ENCODE measurements at places on chromosomes 16 and 17.

- H3K4me1 ChIP-seq: peaks cover 70% of the 10 kb centered on the region
- H3K27ac ChIP-seq: no peak overlapping the region
- no peaks in the 10 kb centered on the region for H3K27me3 ChIP-seq
- DNase-seq: no peak
- no peak overlapping the region for H3K4me3 ChIP-seq
- peaks cover 13% of the 10 kb centered on the region for H3K36me3 ChIP-seq
These were observed 5.2 kb downstream of the MINK1 start for GRCh38 chr17:4838309-4838785.

GRCh38 chr17:35064516-35065215 lies 1.2 kb upstream of the RFFL start:
- H3K4me3 ChIP-seq: no peak overlapping the region
- peak overlapping the region; percentile 86 for H3K27ac ChIP-seq
- peaks cover 57% of the 10 kb centered on the region for H3K4me1 ChIP-seq
- DNase-seq: no peak

GRCh38 chr16:88569614-88569984 lies 604 bp upstream of the ZC3H18 start:
- no peak for DNase-seq
- H3K4me3 ChIP-seq: peak overlapping the region; percentile 85
- H3K27me3 ChIP-seq: no peaks in the 10 kb centered on the region
- peak overlapping the region; percentile 74 for H3K27ac ChIP-seq

DNA sequence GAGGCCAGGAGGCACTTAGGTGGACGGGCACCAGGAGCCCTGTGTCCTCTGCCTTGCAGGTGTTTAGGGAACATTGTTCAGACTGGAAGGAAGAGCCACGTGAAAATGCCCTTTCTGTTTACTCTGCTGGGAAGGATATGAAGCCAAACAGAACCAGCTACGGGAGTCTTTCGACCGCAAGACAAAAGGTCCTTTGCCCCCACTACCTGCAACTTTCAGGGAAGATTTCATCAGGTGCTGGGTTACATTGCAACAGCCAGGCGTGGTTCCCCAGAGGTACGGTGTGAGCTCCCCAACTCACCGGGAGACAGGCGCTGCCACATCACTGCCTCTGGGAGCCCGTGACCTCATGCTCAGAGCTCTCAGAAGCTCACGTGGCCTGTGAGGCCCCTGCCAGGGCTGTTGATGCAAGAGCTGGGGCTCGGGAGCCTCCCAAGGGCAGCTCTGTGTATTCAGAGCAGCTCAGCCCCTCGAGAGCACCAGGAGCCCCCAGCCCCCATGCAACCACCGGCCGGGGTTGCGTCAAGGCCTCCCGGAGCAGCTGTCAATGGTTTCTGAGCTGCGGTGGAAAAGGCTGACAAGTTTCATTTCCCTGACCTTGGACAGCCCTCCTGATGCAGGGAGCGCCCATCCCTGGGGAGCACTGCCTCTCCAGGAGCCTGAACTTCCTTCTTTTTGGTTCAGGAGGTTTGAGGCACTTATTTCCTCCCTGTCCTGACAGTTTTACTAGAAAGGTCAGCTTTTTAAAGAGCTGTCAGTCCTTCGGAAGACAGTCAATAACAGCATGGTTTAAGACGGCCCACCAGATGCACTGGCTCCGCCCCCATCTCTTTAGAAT lies 42.1 kb downstream of the TBC1D16 start:
- H3K27me3 ChIP-seq: peaks cover 11% of the 10 kb centered on the region
- peaks cover 41% of the 10 kb centered on the region for H3K4me1 ChIP-seq
- no peak for DNase-seq
- peaks cover 8% of the 10 kb centered on the region for H3K36me3 ChIP-seq

DNA sequence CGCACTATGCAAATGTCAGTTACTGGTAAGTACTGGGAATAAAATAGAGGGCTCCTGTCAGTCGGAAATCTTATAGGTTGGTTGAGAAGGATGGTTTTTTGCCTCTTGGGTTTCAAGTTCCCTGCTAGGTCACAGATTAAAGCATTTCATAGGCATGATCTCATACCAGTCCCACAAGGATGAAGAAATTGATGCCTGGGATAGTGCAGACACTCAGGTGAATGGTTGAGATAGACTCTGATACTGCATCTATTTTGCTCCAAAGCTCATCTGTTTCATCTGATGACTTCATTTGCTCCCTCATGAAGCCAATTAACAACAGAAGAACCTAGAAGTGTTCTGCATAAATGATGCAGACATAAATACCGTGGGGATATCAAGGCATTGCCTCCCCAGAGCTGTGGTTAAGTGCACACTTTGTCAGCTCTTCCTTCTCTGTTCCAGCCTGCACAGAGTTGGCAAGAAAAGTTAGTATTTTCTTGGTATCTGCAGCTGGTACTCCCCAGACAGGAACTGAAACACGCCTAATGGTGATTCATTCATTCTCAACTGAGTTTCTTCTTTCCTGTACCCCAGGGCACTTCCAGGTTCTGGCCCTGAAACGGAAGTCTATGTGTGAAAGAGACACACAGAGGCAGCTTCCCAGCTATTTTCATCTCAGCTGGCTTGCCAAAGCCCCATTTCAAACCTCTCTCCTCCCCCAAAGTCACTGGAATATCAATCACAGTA lies 418.3 kb upstream of the SALL1 start:
- no peaks in the 10 kb centered on the region for H3K27me3 ChIP-seq
- H3K27ac ChIP-seq: no peak overlapping the region
- no peak overlapping the region for H3K4me3 ChIP-seq
- DNase-seq: no peak

DNA sequence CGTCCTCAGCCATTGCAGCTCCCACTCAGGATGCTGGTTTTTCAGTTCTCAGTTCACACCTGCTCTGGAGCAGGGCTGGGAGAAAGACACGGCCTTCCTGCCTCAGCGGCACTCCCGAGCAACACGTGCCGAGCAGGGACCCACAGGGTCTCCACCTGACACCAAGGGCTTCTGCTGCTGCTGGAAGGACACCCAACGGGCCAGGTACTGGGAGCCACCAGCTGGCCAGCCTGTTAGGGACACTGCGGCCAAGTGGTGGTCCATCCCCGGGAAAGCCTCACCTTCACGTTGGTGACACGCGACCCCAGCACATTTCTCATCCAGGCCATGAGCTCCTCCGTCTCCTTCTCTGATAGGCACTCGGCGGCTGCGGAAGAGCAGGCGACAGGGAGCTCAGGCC lies 8.1 kb downstream of the DNASE1 start:
- no peaks in the 10 kb centered on the region for H3K27me3 ChIP-seq
- H3K4me1 ChIP-seq: peaks cover 15% of the 10 kb centered on the region
- no peak overlapping the region for H3K4me3 ChIP-seq
- no peak for DNase-seq
- no peak overlapping the region for H3K27ac ChIP-seq

- peaks cover 13% of the 10 kb centered on the region for H3K36me3 ChIP-seq
- no peak overlapping the region for H3K4me3 ChIP-seq
- peaks cover 16% of the 10 kb centered on the region for H3K4me1 ChIP-seq
- H3K27me3 ChIP-seq: no peaks in the 10 kb centered on the region
These were observed 54.9 kb downstream of the ABCC1 start for GRCh38 chr16:16004314-16004749.

DNA sequence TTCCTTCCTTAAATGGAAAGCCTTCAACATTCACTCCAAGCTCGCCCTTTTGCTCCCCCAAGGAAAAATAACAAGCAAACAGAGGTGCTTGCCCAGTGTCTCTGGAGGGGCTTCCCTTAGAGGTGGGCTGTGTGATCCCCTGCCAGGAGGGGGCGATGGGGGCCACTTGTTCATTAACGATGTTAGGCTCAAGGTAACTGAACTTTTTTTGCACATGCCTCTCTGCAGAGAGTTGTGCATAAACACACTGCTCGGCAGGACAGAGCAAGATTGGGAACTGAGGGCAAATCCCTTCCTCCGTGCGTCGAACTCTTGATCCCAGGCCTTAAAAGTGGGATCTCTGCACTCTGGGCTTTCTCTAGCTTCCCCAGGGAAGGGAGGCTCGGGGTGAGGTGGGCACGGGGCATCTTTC lies 15.5 kb upstream of the NAGLU start:
- no peak overlapping the region for H3K27ac ChIP-seq
- peaks cover 15% of the 10 kb centered on the region for H3K4me1 ChIP-seq
- no peak for DNase-seq
- no peaks in the 10 kb centered on the region for H3K27me3 ChIP-seq
- H3K4me3 ChIP-seq: no peak overlapping the region
- no peaks in the 10 kb centered on the region for H3K36me3 ChIP-seq

- no peak overlapping the region for H3K4me3 ChIP-seq
- no peak for DNase-seq
- H3K27ac ChIP-seq: no peak overlapping the region
- H3K4me1 ChIP-seq: no peaks in the 10 kb centered on the region
- H3K27me3 ChIP-seq: no peaks in the 10 kb centered on the region
- H3K36me3 ChIP-seq: peaks cover 2% of the 10 kb centered on the region
These were observed 18.1 kb upstream of the SHCBP1 start for GRCh38 chr16:46638947-46639925.

GRCh38 chr17:56085576-56086267 lies 67.6 kb upstream of the ANKFN1 start:
- H3K4me3 ChIP-seq: no peak overlapping the region
- no peak for DNase-seq
- no peaks in the 10 kb centered on the region for H3K4me1 ChIP-seq

DNA sequence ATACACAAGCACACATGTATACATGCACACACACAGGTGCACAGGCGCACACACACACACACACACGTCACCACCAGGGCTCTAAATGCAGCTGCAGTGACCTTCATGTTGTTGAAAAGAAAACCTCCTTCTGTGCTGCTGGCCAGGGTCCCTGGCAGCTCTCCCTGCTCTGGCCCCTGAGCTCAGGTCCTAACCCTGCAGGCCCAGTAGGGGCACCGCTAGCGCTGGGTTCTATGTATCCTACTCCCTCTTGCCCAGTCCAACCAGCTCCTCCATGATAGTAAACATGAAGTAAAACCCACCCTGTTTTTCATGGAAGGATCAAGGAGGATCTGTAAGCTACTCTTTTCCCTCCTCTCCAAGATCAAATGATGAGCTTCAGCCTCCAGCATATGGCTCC lies 172.8 kb downstream of the RBFOX3 start:
- H3K4me3 ChIP-seq: no peak overlapping the region
- no peak for DNase-seq
- H3K27ac ChIP-seq: no peak overlapping the region
- H3K36me3 ChIP-seq: no peaks in the 10 kb centered on the region
- H3K27me3 ChIP-seq: peaks cover 38% of the 10 kb centered on the region

Data from central memory CD8-positive, alpha-beta T cell (primary cell).